ENCODE measurements at places on chromosomes 12 and 14.
A peak's percentile ranks its signal among the peaks of the same experiment; 100 is the strongest.

DNA sequence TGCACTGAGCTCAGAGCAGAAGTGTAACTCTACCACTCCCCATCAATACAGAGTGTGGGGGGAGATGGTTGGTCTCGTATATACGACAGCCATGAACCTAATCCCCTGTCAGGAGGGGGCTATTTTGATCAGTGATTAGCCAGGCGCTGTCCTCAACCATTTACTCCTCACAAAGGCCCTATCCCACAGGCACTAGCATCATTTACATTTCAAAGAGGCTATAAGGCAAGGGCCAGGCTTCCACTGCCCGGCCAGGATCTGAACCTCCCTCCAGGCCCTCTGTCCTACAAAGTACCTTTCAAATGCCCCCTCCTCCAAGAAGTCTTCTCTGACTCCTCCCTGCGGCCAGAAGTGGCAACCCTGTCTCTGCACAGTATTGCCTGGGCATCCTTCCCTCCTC, 74.7 kb downstream of the ITPK1 start:
- H3K4me3 ChIP-seq, result no peak overlapping the region
- H3K4me1 ChIP-seq, result peaks cover 20% of the 10 kb centered on the region
- no peaks in the 10 kb centered on the region for H3K36me3 ChIP-seq
- no peaks in the 10 kb centered on the region for H3K27me3 ChIP-seq
- DNase-seq, result no peak
- H3K27ac ChIP-seq, result no peak overlapping the region

DNA sequence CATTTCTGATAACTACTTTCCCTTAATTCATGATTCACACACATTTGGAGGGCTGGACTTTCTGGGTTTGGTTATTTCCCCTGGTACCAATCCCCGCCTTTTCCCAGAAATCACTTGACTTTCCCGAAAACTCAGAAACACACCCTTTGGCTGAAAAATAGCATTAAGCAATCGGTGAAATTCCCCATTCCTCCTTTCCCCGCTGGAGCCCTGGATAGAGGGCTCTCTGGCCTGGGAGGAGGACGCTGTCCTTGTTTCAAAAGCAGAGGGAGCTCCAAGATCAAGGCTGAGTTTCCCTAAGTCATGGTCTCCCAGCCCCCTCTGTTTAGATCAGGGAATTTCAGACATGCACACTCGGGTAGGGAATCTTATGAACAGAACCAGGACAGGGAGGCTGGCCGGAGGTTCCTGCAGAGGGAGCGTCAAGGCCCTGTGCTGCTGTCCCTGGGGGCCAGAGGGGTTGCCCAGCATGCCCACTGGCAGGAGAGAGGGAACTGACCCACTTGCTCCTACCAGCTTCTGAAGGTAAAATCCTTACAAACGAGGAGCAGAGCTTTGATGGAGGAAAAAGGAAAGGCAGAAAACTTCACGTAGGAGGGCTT, at the start of gene C1S:
Gene C1S (plus strand): TSS at position 366 of the 602 bp plus-strand sequence. CDS start 1,195 bp downstream, outside the sequence.
- no peak within 1 kb of the TSS for H3K27ac ChIP-seq
- peak; percentile 75 for DNase-seq
- H3K27me3 ChIP-seq, result no peaks in the 10 kb centered on the region
- H3K36me3 ChIP-seq, result no peaks in the 10 kb centered on the region

DNA sequence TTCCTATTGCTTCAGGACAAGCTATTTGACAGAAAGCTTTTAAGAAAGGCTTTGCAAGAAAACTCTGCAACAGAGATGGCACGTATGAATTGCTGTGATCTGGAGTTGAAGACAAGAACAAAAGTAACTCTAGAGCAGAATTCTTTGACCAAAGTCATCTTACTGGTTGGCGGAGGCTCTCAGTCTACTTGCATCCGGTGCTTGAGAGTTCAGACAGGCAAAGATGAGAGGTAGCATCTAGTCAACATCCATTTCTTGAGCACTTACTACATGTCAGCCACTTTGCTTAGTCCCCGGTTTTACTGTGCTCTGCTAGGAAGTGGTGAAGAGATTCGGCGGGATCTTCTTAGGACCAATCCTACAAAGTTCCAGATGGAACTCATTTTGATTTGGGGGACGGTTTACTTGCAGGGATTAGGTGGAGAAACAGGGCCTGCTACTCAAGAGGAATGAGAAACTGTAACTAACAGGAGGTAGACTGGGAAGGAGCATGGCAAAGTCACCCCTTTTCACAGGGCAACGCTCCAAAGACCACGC, 404 bp upstream of the CCDC91 start:
- H3K27ac ChIP-seq, result no peak overlapping the region
- no peaks in the 10 kb centered on the region for H3K27me3 ChIP-seq
- H3K36me3 ChIP-seq, result peaks cover 2% of the 10 kb centered on the region
- peak overlapping the region; percentile 91 for H3K4me3 ChIP-seq
- H3K4me1 ChIP-seq, result peaks cover 3% of the 10 kb centered on the region

DNA sequence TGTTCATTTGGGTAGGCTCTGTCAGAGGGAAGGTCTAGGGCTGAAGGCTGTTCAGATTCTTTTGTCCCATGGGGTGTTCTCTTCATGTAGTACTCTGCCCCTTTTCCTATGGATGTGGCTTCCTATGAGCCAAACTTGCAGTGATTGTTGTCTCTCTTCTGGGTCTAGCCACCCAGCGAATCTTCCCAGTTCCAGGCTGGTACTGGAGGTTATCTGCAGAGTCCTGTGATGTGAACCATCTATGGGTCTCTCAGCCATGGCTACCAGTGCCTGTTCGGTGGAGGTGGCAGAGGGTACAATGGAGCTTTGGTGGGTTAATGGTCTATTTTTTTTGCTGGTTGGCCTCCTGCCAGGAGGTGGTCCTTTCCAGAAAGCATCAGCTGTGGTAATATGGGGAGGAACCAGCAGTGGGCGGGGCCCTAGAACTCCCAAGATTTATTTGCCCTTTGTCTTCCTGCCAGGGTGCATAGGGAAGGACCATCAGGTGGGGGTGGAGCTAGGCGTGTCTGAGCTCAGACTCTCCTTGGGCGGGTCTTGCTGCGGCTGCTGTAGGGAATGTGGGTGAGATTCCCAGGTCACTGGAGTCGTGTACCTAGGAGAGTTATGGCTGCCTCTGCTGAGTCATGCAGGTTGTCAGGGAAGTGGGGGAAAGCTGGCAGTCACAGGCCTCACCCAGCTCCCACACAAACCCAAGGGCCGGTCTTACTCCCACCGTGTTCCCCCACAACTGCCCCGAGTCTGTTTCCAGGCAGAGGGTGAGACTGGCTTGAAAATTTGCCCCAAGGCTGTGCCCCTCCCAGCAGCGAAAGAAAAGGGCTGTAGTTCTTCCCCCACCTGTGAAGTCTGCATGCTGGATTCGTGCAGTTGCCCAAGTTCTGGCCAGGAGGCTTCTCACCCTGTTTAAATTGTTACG, 17.5 kb downstream of the MTRFR start:
- H3K4me1 ChIP-seq, result peaks cover 13% of the 10 kb centered on the region
- H3K36me3 ChIP-seq, result peaks cover 34% of the 10 kb centered on the region
- no peaks in the 10 kb centered on the region for H3K27me3 ChIP-seq
- H3K27ac ChIP-seq, result peak overlapping the region; percentile 27

- peaks cover 2% of the 10 kb centered on the region for H3K4me1 ChIP-seq
- peak; percentile 78 for DNase-seq
- H3K27ac ChIP-seq, result peak overlapping the region; percentile 36
- no peak overlapping the region for H3K4me3 ChIP-seq
- no peaks in the 10 kb centered on the region for H3K27me3 ChIP-seq
These were observed 148.8 kb upstream of the GARIN6 start for GRCh38 chr12:99498756-99499155.

DNA sequence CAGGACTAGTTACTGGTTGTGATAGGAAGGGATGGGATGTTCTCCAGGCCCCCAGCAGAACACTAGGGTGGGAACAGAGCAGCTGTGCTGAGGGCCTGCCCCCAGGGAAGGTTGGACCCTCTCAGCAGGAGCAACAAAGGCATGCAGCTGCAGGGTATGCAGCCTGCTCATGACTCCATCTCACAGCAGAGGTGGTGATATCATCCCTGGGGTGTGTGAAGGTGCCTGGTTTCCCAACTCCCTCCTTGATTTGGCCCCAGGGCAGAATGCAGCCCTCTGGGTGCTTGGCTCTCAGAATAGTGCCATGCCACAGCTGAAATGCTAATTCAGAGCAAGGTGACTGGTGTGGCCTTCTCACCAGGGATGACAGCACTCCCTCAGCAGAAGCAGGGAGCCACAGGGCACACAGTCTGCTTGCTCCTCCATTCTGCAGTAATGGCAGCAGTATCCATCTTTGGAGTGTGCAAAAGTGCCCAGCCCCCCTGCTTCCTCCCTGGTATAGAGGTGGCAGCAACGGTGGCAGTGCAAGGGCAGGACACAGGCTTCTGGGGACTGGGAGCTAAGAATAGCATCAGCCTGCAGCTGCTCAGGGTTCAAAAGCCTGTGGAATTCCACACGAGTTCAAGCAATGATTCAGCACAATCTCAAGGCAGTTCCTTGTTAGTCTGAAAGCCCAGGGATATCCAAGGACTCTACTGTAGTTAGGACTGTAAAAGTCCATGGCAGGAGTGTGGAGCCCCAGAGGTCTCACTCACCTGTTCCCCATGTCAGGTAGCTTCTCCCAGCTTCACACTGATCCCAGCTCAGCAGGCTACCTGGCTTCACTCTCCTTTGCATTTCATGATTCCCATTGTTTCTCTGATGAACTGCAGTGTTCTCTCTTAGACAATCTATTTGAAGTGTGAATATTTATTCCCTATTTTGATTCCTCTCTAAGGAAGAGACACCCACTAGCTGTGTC, 298.1 kb upstream of the FOXG1 start:
- DNase-seq, result no peak
- H3K36me3 ChIP-seq, result no peaks in the 10 kb centered on the region
- no peak overlapping the region for H3K4me3 ChIP-seq
- H3K27ac ChIP-seq, result no peak overlapping the region
- no peaks in the 10 kb centered on the region for H3K27me3 ChIP-seq

GRCh38 chr12:95304673-95305198, 87.1 kb downstream of the VEZT start:
- H3K36me3 ChIP-seq, result peaks cover 9% of the 10 kb centered on the region
- H3K4me1 ChIP-seq, result no peaks in the 10 kb centered on the region
- no peak overlapping the region for H3K4me3 ChIP-seq

DNA sequence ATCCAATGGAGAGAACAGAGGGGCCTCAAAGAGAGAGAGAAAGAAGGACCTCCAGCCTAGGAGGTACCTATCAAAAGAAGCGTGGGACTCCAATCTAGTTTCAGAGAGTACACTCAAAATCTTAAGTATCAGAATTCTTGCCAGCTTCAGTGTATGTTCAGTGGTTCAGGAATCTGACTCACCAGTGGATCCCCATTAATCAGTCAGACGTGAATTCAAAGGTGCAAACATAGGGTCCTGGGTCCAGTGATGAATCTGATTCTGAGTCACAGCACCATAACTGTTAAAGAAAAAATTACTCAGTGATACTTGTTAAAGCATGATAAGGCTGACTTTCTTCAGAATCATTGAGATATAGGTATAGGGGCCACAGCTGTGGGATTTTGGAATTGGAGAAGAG, 33.2 kb downstream of the ETNK1 start:
- H3K27ac ChIP-seq, result no peak overlapping the region
- no peak overlapping the region for H3K4me3 ChIP-seq
- no peaks in the 10 kb centered on the region for H3K4me1 ChIP-seq
- no peaks in the 10 kb centered on the region for H3K27me3 ChIP-seq

GRCh38 chr12:124039276-124039675, 66.3 kb downstream of the ZNF664 start:
- H3K36me3 ChIP-seq, result no peaks in the 10 kb centered on the region
- no peak for DNase-seq
- no peak overlapping the region for H3K27ac ChIP-seq
- H3K4me3 ChIP-seq, result no peak overlapping the region

GRCh38 chr12:56082967-56083366, 3.0 kb downstream of the ERBB3 start:
- no peak overlapping the region for H3K4me3 ChIP-seq
- no peak for DNase-seq
- H3K27me3 ChIP-seq, result no peaks in the 10 kb centered on the region
- peaks cover 21% of the 10 kb centered on the region for H3K36me3 ChIP-seq
- peaks cover 20% of the 10 kb centered on the region for H3K4me1 ChIP-seq
- H3K27ac ChIP-seq, result no peak overlapping the region

GRCh38 chr12:52829986-52830770, 3.9 kb downstream of the KRT79 start:
- H3K4me3 ChIP-seq, result no peak overlapping the region
- peaks cover 2% of the 10 kb centered on the region for H3K4me1 ChIP-seq
- H3K27ac ChIP-seq, result no peak overlapping the region
- no peaks in the 10 kb centered on the region for H3K36me3 ChIP-seq
- no peak for DNase-seq
- no peaks in the 10 kb centered on the region for H3K27me3 ChIP-seq

- H3K4me3 ChIP-seq, result peak overlapping the region; percentile 91
- no peak overlapping the region for H3K27ac ChIP-seq
- DNase-seq, result no peak
- H3K36me3 ChIP-seq, result no peaks in the 10 kb centered on the region
These were observed 996 bp downstream of the SLC41A2 start for GRCh38 chr12:104956870-104957718.

DNA sequence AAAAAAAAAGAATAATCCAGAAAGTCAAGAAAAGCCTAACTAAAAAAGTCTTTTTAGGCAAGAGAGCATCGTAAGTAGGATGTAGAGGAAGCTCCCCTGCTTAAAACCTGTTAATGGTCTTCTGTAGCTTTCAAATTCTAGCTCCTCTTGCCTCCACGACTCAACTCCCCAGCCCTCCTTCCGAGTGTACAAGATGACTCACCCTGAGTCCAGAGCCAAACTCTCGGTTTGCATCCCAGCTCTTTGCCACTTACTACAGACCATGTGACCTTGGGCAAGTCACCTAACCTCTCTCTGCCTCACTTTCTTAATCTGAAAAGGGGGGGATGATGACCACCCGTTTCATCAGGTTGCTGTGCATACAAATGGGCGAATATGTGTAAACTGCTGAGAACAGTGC, 460.4 kb downstream of the DPF3 start:
- DNase-seq, result no peak
- H3K27ac ChIP-seq, result no peak overlapping the region
- no peak overlapping the region for H3K4me3 ChIP-seq
- peaks cover 6% of the 10 kb centered on the region for H3K4me1 ChIP-seq
- H3K27me3 ChIP-seq, result no peaks in the 10 kb centered on the region
- H3K36me3 ChIP-seq, result no peaks in the 10 kb centered on the region

DNA sequence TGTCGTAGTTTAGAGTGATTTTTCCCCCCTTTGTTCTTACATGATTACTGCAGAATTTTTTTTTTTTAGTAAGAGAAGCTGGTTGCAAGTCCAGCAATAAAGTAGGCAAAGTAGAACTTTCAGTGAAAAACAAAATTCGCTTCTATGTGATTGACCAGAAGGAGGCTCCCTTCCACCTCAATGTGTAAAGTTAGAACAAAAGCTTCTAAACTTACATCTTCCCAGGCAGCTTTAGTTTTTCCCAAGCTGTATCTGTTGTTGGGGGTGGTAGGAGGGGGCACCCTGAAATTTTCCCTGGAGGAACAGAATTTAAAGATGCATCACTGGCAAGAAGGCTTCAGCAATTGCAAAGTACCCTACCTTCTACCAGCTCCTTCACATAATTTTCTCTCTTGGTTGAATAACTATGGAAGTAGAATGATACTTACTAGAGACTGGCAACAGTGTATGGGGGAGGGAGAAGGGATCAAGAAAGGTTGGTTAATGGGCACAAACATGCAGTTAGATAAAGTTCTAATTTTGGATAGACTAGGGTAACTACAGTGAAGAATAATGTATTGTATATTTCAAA, 87.3 kb upstream of the E2F7 start:
- H3K4me1 ChIP-seq, result no peaks in the 10 kb centered on the region
- H3K4me3 ChIP-seq, result no peak overlapping the region
- H3K27me3 ChIP-seq, result no peaks in the 10 kb centered on the region
- no peak for DNase-seq
- no peak overlapping the region for H3K27ac ChIP-seq
- H3K36me3 ChIP-seq, result no peaks in the 10 kb centered on the region

GRCh38 chr14:85387181-85387580, 142.8 kb upstream of the FLRT2 start:
- H3K36me3 ChIP-seq, result no peaks in the 10 kb centered on the region
- H3K27me3 ChIP-seq, result no peaks in the 10 kb centered on the region
- no peak overlapping the region for H3K4me3 ChIP-seq

Measured in trophoblast cell (in vitro differentiated cells and primary cell).